ENCODE measurements at places on chromosomes 4 and X. TPM values are rescaled to one million over a fixed set of nuclear protein-coding genes. Genes with fewer than 3 reads are reported as not detected.
A peak's percentile ranks its signal among the peaks of the same experiment; 100 is the strongest.

- no peak for DNase-seq
These were observed 243.0 kb upstream of the HHIP start for GRCh38 chr4:144402999-144403398.

DNA sequence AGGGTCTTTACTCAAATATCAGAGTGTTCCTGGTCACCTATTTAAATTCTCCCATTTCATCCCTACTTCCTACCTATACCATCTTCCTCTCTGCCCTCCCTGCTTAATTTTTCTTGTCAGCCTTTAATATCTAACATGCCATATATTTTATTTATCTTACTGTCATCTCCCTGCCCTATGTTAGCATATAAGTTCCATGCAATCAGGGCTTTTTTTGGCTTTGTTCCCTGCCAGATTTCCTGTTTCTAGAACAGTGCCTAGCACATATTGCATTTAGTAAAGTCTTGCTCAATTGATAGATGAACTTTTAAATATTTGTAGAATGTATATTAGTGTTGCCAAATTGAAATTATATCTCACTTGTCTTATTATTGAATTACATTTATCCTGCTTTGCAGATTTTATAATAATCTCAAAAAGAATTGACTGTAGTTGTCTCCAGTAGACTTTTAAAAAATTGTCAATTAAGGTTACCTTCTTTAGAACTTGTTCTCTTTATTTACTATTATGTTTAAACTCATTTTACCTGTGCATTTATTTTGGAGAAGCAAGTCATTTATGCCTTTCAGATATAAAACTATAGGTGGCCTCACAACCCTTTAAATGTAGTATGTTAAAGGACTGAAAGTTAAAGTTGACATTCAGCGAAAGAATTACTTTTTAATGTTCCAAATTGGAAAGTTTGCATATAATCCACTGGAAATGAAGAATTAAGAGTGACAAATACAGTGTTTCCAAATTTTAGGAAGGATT is 108.2 kb upstream of the BMPR1B start:
- no peak for DNase-seq

- DNase-seq, result no peak
These were observed 160.6 kb upstream of the STS start for GRCh38 chrX:6986915-6987314.

CT45A3 gene
- total RNA-seq, result not detected

USP38 gene
- total RNA-seq, result 34.6 TPM

GRCh38 chr4:6957994-6958393 is 48.4 kb downstream of the TBC1D14 start:
- no peak for DNase-seq

SPANXC gene
- total RNA-seq, result not detected

GRCh38 chr4:179095585-179096221 is 1653.5 kb upstream of the AGA start:
- no peak for DNase-seq

GAB3 gene
- 2.3 TPM for total RNA-seq

GRCh38 chr4:43732829-43733426 is 715.7 kb downstream of the KCTD8 start:
- DNase-seq, result no peak

DNA sequence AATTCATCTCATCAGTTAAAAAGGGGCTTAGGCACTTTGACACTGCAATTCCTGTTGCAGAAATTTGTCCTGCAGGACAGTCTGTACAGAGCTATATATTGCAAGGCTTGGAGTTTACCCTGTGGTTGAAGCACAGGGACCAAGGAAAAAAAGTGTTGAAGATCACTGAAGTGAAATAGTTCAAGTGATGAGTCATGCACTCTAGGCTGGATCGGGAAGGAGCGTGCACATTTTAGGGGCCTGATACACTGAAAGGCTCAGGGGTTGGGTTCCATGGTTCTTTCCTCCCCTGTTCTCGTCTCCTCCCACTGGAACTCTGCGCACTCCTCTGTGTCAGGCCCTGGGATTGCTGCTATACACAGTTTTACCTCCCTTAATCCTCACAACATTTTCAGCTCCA is 104.9 kb upstream of the ARMCX2 start:
- no peak for DNase-seq

ETFDH gene
- 62.8 TPM for total RNA-seq

TENM3 gene
- total RNA-seq, result 2.2 TPM

TMEM47 gene
- 9.1 TPM for total RNA-seq

STBD1 gene
- total RNA-seq, result 40.9 TPM

GSTCD gene
- 6.4 TPM for total RNA-seq

DNA sequence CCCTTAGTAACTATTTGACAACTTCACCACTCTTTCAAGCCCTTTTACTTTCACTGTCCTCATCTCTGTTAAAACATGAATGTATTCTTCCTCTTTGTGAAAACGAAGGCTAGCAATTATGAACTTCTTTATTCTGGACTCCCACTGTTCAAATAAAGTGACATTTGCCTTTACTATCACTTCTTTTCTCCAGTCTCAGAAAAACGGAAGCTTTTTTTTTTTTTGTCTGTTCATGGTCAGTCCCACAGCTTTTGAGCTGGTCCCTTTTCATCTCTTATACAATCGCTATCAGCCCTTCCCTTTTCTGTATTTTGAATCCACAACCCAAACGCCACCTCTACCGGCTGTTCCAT is 327.7 kb downstream of the DKK2 start:
- no peak for DNase-seq

GRCh38 chr4:77104791-77105540 is 29.2 kb upstream of the CCNI start:
- DNase-seq, result peak; percentile 55

GRCh38 chr4:140237616-140238350 is 83.8 kb upstream of the MAML3 start:
- peak; percentile 72 for DNase-seq

GPC4 gene
- total RNA-seq, result 16.7 TPM

DNA sequence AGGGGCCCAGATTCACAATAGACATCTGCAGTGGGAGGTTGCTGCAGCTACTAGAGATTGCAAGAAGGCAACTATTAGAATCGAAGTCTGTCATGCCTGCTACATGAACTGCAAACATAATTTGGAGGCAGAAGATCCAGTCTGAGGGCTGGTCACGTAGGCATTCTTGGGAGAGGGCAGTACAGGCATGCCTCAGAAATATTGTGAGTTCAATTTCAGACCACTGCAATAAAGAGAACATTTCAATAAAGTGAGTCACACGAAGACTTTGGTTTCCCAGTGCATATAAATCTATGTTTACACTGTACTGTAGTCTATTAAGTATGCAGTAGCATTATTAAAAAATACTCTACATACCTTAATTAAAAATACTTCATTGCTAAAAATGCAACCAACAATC is 585.8 kb upstream of the FAT1 start:
- no peak for DNase-seq

GAGE12H gene
- not detected for total RNA-seq

MAGEA3 gene
- not detected for total RNA-seq

FAM241A gene
- total RNA-seq, result 1.8 TPM

DNA sequence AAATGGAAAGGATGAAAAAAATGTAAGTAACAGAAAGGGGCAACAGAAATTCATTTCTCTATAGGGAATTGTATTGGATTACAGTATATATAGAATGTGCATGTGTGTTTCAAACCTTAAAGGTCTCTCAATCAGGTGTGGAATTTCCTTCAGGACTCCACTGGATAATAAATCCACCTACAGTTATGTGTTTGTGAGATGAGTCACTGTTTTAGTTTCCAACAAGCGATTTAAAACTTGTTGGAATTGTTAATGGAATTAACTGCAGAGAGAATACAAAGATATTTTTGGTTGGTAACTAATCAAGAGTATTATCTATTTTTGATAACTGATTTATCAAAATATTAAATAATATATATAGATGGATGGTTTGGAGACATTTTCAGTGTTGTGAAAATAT is 32.8 kb downstream of the CEP44 start:
- DNase-seq, result no peak

GRCh38 chr4:180190382-180190781 is 2052.8 kb upstream of the TENM3 start:
- no peak for DNase-seq

- DNase-seq, result no peak
These were observed 197.8 kb downstream of the PALLD start for GRCh38 chr4:168694667-168695066.

DNA sequence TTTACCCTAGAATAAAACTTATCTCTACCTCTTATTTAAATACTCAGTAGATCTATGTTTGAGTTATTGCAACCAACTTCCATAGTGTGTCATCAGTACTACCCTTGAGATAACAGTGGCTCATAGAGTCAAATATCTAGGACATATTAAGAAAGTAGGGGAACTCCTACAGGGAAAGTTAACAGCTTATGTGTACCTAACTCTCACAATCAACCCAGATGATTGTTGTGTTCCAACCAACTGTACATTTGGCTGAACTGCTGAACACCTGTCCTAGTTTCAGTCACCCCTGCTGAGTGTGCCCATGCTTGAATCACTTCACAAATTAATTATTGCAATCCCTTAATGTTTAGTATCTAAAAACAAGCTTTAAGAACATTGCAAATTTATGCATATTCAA is 244.2 kb upstream of the GRID2 start:
- DNase-seq, result no peak

DNAAF6 gene
- not detected for total RNA-seq

GRCh38 chr4:14835708-14836425 is 166.4 kb upstream of the CPEB2 start:
- DNase-seq, result no peak

DNA sequence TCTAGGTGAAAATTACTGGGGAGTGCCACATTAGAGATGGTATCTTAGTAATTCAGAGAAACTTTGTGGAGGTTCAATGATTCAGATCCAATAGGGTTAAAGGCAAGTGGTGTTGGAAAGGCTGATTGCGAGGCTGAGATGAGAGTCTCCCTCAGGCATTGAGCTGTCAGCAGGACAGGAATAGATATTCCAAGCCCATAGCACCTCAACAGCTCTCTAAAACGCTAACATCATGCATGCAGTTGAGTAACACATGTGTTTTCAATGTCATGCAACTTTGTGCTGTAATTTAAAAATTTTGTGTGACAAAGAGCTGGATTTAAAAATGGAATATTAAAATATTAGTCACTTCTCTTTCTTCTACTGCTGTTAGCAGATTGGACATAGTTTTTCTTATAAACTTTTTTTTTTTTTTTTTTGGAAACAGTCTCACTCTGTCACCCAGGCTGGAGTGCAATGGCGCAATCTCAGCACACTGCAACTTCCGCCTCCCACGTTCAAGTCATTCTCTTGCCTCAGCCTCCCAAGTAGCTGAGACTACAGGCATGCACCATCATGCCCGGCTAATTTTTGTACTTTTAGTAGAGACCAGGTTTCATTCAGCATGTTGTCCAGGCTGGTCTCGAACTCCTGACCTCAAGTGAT is 173.5 kb upstream of the C1QTNF7 start:
- DNase-seq, result no peak

Data from left colon (tissue), 2 donors.